ENCODE measurements at places on chromosomes 16 and 17.
A peak's percentile ranks its signal among the peaks of the same experiment; 100 is the strongest.

- no peak for DNase-seq
Measured at GRCh38 chr16:35516971-35517370, 2057.6 kb downstream of the TP53TG3F start.

DNA sequence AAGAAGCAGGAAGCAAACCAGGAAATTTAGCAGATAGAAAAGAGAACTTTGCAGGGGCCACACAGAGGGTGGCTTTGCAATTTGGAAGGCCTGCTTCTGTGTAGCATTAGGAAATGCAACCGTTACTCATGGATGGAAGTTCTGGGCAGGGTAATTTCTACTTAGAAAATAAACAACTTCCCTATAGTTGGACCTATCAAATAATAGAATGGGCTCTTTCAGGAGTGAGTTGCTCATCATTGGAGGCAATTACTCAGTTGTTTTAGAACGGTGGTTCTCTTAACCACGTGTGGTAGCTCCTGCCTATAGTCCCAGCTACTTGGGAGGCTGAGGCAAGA, 25.8 kb upstream of the HS3ST2 start:
- DNase-seq: peak; percentile 7

GRCh38 chr16:57563761-57564160, 21.3 kb downstream of the ADGRG5 start:
- no peak for DNase-seq

- no peak for DNase-seq
Measured at GRCh38 chr16:49635591-49636581, 220.0 kb downstream of the ZNF423 start.

DNA sequence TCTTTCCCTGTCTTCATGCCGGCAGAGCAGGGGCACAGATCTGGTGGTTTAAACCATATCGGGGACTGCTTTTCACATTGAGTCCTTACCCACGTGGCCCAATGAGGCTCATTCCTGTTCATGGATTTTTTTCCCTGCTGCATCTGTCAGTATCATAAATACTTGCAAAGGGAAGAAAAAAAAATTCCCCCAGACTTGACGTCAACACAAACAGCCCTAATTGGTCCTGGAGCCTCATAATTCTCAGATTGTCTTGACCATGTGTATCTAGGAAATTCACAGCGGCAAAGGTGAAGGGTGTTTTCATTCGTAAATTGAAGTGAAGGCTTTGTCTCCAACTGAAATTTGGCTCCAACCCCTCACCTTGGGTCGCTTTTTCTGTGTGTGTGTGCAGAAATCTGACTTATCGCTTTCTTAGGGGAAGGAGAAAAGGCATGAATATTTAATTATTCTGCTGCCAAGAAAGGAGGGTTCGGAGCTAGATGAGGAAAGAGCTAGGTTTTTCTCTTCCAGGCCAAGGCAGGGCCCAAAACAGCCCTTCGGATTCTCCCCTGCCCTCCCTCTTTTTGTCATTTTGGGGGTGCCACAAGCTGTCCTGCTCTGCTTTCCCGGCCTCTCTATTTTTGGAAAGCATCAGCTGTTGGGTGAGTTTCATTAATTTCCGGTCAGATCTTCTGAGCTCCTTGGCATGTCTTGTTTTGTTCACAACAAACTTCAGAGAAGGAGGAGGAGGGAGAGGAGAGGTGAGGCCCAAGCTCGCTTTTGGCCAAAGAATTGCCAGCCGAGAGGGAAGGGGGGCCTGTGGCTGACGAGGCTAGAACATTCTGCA, 17.8 kb upstream of the CIBAR2 start:
- DNase-seq: no peak

- DNase-seq: peak; percentile 62
Measured at GRCh38 chr16:86307514-86307903, 202.8 kb upstream of the FOXF1 start.

GRCh38 chr16:74052016-74052415, 244.6 kb upstream of the PSMD7 start:
- no peak for DNase-seq

DNA sequence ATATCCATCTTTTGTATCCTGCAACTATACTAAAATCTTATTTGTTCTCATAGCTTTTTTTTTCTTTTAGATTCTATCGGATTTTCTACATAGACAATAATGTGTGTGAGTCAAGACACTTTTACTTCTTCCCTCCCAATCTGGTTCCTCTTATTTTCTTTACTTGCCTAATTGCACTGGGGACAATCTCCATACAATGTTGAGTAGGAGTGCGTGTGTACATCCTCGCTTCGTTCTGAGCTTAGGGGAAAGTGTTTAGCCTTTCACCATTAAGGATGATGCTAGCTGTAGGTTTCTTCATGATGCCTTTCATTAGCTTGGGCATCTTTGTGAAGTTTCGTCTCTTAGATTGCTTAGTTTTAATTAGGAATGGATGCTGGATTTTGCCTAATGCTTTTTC, 2.9 kb downstream of the SPATA32 start:
- no peak for DNase-seq

- no peak for DNase-seq
Measured at GRCh38 chr16:89089120-89089519, 4.5 kb upstream of the ACSF3 start.

DNA sequence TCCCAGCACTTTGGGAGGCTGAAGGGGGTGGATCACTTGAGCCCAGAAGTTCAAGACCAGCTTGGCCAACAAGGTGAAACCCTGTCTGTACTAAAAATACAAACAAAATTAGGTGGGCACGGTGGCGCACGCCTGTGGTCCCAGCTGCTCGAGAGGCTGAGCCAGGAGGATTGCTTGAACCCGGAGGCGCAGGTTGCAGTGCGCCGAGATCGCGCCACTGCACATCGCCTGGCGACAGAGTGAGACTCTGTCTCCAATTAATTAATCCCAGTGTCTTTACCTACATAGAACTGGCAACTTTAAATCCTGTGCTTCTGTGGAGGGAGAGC, 1.5 kb upstream of the ELOB start:
- DNase-seq: no peak

DNA sequence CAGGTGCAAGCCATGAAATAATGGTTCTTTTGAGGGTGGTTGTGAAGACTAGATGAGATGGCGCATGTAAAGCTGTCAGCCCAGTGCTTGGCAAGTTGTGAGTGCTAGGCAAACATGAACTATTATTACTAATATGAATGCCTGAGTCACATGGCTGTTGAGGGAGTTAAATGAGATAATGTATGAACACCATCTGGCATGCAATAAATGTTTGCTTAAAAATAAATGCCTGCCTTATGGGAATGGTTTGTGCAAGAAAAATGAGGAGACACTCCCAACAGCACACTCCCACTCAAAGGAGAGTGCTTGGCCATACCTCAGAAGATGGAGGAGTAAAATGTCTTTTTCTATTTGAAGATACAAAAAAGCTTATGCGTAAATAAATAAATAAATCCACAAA, 3.6 kb downstream of the MAPK3 start:
- DNase-seq: no peak

- no peak for DNase-seq
Measured at GRCh38 chr17:20073055-20073979, 64.2 kb downstream of the SPECC1 start.

DNA sequence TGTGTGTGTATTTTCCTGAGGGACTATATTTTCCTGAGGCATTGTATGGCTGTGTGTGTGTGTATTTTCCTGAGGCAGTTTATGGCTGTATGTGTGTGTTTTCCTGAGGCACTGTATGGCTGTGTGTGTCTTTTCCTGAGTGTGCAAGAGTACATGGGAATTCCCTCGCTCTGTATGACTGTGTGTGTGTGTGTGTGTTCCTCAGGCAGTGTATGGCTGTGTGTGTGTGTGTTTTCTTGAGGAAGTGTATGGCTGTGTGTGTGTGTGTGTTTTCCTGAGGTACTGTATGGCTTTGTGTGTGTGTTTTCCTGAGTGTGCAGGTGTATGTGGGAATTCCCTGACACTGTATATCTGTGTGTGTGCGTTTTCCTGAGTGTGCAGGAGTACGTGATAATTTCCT, 4.1 kb downstream of the ZNF778 start:
- DNase-seq: no peak

- peak; percentile 10 for DNase-seq
Measured at GRCh38 chr16:46482895-46483294, 138.3 kb downstream of the SHCBP1 start.

- peak; percentile 67 for DNase-seq
Measured at GRCh38 chr16:80948886-80949493, 57.7 kb downstream of the CMC2 start.

DNA sequence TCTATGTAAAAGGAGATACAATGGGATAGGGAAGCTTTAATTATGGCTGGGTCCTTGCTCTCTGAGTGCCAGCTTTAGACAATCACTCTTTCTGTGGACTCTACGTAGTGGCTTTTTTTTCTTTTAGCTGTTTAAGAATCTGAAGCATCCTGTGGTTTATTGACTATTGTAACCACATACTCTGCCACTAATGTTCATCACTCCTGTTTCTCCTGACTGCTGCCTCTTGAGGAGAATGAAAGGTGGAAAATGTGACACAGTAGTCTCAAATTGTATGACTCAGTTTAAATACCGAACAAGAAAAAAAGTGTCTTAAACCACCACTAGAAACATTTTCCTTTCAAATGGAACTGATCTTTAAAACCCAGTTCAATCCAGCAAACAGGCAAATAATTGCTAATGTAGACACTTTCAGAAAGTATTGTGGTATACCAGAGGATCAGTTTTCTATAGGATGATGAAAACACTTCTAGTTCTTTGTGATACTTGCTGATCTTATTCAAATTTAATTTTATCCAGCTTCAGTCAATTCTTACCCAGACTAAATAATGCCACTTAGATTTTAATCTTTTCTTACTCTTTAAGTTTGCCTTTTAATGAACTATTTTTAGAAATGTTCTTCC, 302.7 kb upstream of the PMFBP1 start:
- DNase-seq: peak; percentile 84

- no peak for DNase-seq
Measured at GRCh38 chr16:65394281-65394680, 272.4 kb upstream of the CDH11 start.

- DNase-seq: no peak
Measured at GRCh38 chr17:63762161-63763078, 11.0 kb downstream of the CCDC47 start.

DNA sequence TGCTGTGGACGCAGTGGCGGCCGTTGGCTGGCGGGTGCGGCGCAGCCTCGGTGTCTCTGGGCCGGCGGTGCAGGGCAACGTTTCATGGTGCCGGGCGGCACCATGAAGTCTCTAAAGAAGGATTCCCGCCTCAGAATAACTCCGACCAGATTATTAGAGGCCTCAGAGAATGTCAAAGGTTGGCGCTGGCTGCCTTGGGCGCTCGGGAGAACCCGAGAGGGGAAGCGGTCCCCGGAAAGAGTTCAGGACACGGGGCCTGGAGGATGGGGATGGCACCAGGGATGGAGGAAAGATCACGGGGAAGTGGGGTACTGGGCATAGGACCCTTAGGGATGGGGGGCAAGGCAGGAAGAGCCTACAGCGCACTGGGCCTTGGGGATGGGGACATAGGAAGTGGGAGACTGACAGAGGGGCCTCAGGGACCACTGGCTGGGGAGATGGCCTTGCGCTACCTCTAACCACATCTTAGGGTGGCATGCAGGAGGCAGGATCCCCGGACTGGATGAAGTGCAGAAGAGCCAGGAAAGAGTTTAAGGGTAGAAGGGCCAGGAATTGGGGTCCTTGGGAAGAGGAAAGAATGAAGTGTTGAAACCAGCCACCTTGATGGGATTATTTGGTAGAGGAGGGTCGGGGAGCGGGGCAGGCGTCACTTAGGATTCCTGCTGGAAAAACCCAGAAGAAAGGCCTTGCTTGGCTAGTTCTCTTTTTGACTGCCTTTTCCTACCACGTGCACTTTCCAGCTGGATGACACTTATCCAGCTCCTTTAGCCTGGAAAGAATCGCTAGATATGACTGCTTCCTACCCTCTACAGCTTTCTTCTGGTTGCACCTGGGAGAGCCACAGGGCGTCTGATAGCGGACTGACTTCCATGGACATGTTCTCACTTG, 578 bp downstream of the MYCBPAP start:
- DNase-seq: no peak

GRCh38 chr17:61219460-61219859, 180.2 kb upstream of the TBX2 start:
- no peak for DNase-seq

GRCh38 chr16:23826528-23827045, 9.2 kb upstream of the PRKCB start:
- DNase-seq: no peak

DNA sequence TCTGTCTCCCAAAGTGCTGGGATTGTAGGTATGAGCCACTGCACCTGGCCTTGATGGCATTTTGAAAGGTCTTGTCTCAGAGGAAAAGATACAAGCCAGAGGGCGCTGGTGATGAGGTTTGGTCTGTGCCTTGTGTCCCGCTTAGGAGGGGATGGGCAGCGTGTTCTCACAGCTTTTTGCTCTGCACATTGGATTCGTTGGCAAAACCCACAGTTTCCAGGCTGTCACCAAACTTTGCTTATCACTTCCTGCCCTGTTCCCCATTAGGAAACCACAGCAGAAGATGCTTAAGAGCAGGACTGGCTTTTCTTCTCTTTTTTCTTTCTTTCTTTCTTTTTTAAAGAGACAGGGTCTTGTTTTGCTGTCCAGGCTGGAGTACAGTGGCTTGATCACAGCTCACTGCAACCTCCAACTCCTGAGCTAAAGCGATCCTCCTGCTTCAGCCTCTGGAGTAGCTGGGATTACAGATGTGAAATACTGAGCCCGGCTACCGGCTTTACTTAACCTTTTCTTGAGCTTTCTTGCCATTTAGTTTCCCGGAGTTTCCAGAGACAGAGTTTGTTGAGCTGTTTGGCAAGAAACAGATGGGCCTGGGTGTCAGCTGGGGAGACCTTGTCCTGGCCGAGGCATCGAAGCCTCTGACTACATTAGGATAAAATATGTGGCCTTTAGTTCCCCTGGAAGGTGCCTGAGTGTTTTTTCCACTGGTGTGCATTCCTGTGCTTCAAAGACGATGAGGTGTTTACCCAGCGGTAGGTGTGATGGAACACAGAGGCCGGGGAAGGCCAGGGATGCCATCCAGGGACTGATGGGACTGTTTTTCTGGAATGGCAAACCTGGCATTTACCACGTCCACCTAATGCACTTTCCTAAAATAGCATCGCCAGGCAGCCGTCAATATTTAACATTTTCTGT, 112.9 kb downstream of the ABCC1 start:
- DNase-seq: no peak

DNA sequence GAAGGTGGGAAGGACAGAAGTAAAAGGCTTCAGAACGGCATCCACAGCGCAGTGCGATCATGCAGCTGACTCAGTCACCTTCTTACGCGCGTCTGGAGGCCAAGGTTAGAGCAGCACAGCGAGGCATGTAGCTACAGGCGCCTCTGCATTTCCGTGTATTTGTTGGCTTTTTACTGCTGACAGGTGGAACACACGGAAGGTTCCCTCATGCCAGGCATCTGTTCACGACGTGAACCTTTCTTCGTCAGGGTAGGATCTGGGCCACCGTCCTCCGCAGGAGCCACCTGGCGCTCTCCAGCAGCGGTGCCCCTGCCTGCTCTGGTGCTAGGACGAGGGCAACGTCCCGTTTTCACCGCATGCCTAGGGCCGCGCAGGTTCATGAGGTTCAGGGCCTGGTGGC, 15.3 kb downstream of the TMEM204 start:
- DNase-seq: no peak

DNA sequence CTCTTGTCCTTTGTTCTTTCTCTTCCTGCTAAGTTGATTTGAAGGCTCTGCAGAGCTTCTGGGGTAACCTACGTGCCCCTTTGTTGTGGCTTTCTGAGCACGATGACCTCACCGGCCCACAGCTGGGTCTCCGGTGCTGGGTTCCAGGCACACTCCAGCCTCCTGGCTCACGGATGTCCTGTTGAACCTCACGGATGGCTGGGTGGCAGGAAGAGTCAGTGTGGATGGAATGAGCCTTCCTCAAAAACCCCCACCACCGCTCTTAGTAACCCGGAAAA, 116.0 kb downstream of the SOCS1 start:
- no peak for DNase-seq

All from ELR (cell line).